Activated CD8-positive, alpha-beta memory T cell treated with anti-CD3 and anti-CD28 coated beads, Interleukin-2, amount 50 U/mL, for 48 hours (primary cell): ENCODE measurements at places on chromosomes 1 and 21.

- DNase-seq, result no peak
Observed at GRCh38 chr21:25188677-25189079, 418.6 kb downstream of the MRPL39 start.

DNA sequence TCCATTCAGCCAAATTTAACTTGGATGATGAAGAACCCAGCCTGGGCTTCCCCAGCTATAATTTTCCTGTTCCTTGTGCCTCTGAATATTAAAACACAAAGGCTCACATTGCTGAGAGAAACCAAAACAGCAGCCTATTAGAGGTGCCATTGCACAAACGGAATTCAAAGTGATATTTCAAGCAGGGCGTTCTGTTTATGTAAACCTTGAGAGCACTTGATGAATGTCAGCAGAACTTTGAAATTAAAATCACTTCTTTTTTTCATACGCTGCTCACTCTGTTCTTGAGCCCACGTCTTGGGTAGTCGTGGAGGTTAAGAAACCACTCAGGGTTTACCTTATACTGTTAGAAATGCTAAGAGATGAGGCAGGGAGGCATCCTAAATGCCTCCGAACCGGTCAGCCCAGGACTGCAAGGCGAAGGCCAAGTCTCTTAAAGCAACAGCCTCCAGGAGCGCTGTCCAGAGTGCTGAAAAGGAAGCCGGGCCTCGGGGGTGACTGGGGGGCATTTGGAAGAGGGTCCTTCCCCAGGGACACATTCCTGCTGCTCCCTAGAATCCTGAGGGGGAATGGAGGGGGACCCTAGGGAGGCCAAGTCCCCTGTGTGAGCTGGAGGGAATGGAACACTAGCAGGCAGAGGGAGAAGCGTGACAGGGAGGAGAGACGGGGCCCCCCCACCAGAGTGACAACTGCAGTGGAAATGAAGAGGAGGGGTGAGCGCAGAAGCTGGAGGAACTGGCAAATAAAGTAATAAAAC, 154.8 kb upstream of the VAMP3 start:
- peak; percentile 62 for DNase-seq

DNA sequence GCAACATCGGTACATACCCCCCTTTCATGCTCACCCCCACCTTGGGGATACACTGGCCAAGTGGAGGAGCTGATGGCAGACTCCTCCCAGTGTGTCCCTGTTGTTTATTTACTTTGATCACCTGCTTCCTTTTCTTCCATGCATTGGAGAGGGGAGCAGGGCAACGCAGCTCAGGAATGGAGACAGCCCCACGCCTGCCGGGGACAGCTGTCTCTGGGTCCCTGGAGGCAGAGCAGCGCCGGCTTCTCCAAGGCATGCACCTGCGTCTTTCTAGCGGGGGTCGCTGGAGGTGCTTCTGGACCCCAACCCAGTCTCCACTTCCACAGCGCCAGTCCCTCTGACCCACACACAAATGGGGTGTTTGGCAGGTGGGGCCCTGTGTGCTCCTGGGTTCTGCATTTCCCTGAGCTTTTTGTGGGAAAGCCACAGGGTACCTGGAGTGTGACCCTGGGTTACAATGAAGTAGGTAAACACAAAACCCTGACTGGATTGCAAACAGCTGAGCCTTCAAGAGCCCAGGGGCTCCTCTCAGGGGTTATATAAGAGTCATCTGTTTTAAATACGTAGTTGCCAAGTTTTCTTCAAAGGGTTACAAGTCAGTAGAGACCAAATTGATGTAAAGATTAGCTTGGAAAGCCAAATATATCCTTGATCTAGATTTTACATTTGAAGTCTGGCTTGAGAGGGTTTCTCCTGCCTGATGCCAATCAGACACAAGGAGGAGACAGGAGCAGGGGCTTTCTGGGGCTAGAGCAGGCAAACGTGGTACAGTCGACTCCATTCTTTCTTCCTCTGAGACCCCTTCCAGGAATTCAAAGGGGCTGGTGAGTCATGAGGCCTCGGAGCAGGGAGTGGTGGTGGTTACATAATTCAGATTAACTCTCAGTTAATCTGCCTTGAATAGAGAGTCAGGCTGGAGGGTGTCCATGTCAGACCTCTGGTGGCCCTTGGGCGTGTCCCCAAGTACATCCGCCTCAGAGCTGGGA, 4.5 kb downstream of the AJAP1 start:
- DNase-seq, result no peak

DNA sequence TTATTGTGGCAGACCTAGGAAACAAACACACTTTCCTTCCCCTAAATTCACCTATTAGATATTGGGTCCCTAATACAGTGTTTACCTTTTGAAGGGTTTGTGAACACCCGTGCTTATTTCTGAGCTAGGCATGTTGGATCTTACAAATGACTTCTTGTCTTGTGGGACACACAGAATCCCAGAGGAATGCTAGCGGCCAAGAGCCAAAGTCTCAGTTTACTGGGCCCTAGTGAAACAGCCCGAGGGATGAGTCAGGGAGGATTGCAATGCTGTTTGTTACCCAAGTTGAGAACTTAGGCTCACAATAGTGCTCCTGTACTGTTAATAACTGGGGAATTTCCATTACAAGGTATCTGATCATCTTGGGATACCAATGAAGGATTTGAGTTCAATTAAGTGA, 100.1 kb upstream of the AKT3 start:
- no peak for DNase-seq

DNA sequence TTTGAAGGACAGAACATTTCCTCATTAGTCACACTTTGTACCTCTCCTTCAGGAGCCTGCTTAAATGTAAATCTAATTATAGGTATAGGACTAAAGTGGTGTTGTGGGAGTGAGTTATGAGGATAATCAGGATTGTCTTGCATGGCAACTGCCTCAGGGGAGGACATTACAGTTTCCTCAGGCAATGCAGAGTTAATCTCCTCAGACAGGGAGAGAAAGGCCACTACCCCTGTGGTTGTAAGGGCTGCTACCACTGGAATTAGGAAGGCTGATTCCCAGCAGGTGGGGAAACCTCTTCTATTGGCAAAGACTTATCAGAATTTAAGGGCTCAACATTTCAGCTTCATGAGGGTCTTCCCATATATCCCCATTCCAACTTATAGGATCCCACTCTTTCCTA, 286.8 kb upstream of the PBX1 start:
- DNase-seq, result no peak

DNA sequence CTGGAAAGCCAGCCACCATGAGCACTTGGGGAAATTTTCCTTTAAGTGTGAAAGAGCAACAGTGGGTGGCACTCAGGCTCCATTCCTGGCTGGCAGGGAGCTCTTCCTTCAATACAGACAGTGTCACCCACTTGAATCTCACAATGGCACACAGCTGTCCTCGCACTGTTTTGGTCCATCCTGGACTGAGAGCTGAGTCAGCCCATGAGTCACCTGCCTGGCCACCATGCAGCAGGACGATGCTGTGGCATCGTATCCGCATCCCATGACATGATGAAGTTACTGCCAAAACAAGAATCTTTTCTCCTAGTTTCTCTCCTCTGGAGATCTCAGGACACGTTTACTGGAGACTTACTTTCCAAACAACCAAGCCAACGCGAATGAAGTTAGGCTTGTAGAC, 6.0 kb downstream of the TMPRSS2 start:
- no peak for DNase-seq

DNA sequence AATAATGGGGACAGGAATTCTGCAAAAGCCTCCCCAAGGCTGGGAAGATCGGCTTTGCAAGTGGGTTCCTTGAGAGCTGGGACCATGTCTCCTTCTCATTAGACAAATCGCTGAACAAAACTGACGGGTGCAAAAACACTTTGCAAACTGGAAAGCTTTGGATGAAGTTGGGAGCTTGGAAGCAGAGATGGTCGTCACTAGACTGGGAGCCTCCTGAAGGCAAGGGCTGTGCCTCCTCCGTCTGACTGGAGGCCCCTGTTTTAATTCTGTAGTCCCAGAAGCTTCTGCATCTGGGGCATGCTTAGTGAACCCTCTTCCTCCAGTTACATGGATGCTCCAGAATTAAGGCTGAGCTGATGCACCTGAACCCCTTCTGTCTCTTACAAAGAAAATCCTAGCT, 82.3 kb upstream of the IFFO2 start:
- DNase-seq, result no peak
